Esophagus muscularis mucosa (tissue), 4 donors: ENCODE measurements at places on chromosomes 2 and 18.
A peak's percentile ranks its signal among the peaks of the same experiment; 100 is the strongest.

- peak; percentile 57 for DNase-seq
Measured at GRCh38 chr2:234747032-234747431, 204.8 kb upstream of the SH3BP4 start.

DNA sequence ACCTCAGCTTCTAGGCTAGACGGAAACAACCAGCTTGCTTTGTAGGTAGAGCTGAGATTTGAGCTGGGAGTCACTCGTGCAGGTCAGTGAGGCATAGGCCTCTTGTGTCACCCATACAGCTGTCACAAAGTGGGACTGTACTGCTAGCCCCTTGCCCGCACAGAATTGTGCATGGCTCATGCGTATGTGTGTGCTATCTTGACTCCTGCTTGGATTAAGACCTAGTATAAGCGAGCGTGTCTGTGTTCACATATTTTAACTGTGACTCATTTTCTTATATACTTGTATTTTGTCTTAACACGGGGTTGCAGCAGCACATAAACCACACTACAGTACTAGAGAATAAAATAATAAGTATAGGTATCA is 20.1 kb downstream of the CEP68 start:
- DNase-seq: no peak

DNA sequence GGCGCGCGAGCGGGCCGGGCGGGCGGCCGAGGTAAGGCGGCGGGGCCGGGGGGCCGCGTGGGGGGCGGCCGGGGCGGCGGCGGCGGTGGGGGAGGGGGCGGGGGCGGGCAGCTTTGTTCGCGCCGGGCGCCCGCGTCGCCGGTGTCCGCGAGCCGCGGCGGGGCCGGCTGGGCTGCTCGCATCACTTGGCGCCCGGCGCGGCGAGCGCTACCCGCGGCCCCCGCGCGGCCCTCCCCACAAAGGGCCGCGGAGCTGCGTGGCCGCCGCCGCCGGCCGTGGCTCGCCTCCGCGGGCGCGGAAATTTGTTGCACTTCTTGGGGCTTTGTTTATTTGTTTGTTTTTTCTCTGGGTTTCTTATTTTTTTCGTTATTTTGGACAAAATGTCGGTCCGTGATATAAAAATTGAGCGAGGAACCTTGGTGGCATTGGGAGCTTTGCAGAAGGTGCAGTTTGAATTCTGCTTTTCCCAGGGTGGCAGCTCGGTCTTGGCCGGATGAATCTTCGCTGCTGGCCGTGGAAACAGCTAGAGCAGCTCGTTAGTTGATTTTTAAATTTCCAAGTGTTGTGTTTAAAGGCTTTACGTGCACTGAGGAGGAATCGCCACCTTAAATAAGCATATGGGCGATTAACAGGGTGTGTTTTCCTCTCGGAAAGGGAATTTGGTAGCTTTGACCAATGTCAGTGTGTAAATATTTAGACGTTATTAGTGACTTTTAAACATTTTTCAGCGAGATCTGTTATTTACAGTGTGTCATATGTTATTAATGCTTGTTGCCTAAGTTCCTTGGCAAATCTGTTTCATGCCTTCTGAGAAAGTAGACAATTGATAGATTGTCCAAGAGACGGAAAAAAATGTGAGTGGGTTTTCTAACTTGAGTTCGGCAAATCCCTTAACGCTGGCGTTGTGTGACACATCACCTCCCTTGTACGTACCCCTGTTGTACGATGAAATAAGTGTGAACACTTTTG is 822 bp downstream of the UBE2E3 start:
- no peak for DNase-seq

- no peak for DNase-seq
Measured at GRCh38 chr2:143730953-143731260, 601.7 kb downstream of the ARHGAP15 start.

- DNase-seq: no peak
Measured at GRCh38 chr18:25233528-25234321, 118.2 kb downstream of the ZNF521 start.

DNA sequence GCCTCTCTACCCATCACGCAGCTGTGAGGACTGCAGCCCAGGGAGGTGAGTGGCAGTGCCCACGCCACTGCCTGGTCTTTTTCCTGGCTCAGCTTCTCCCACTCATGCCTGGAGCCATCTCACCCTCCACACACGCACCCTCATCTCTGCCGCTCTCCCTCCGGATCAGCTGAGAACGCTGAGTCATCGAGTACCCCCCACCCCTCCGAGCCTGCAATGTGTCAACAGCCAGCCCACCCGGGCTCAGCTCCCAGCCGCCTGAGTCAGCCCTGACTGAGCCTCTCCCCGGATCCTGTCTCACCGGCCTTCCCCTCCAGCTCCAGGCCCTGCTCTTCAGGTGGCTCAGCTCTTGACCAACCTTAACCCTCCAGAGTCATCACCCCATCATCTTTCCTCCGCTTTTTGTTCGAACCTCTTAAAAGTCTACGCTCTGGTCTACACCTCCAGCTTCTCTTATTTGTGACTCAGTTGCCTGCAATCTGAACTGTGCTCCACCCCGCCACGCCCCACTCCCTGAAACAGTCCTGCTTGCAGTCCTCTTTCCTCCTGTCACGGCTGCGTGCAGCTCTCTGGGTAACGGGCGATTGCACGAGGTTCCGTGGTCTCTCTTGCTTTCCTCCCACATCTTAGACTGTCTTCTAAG is 94.4 kb upstream of the ASAP2 start:
- no peak for DNase-seq

DNA sequence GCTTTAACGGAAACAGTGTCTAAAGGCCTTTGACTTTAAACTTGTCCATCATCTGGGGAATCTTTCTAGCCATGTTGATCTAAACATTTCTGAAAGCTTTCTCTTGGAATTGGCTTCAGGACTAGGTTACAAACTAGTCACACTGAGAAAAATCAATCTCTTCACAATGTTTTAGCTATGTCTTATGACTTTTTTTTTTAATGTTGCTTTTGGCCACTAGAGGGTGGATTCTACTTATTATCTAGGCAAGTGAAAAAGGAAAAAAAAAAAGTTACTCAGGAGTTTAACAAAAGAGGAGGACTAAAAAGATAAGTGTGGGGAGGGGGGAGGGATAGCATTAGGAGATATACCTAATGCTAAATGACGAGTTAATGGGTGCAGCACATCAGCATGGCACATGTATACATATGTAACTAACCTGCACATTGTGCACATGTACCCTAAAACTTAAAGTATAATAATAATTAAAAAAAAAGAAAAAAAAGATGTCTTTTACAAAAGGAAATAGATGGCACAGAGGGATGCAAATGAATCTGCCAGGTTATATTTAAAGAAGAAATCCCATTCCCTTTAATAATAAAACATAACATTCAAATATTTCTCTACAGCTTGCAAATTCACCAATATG is 160.4 kb upstream of the PID1 start:
- no peak for DNase-seq

DNA sequence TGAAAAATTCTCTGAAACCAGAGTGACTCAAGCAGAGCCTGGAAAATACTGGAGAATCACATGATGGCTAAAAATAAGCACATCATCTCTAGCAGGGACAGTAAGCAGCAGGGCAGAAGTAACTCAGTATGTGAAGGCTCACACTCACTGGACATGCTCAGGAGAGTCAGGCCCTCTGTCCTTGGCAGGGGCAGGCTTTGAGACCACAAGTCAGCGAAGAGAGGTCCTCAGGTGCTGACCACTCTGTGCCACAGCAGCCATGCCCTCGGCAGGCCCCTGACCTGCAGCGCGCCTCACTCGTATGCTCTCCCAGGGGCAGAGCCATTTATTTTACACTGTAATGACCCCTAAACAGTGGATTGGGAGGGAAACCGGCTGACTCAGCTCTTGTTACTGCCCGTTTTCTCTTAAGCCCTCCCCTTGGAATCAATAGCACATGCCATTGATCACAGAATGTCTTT is 76.8 kb downstream of the MAPRE2 start:
- no peak for DNase-seq

DNA sequence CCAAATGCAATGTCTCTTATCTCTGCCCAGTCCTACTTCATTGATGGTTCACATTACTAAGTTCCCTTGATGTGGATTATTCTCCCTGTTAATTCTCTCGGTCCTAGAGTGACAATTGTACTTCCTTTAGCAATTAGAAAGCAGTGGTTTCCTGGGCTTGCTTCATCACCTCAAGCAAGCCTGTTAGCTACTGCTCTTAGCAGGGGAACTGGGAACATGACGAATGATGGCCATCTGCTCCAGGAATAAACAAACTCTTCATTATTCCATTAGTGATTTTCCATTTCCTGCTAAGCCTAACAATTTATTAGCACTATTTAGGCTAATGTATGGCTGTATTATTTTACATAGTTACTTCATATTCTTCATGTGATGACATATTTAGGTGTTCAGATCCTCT is 331.8 kb downstream of the MTX2 start:
- no peak for DNase-seq

- DNase-seq: no peak
Measured at GRCh38 chr2:232174662-232175061, 203.9 kb upstream of the ALPP start.

DNA sequence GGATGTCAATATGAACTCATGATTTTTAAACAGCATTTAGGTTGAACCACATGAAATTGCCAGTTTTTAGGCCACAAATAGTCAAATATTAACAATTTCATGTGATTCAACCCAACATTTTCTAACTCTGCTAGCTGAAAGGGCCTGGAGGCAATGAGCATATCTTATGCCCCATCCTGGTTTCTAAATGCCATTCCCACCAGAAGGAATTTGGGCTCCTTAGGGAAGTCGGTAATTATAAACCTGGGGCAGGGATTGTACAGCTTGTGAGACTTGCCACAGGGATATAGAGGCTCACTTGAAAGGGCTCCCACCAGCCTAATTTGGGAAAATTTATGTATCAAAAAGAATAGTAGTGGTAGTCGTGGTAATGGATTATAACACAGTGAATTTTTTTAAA is 178.4 kb upstream of the ALPP start:
- no peak for DNase-seq

DNA sequence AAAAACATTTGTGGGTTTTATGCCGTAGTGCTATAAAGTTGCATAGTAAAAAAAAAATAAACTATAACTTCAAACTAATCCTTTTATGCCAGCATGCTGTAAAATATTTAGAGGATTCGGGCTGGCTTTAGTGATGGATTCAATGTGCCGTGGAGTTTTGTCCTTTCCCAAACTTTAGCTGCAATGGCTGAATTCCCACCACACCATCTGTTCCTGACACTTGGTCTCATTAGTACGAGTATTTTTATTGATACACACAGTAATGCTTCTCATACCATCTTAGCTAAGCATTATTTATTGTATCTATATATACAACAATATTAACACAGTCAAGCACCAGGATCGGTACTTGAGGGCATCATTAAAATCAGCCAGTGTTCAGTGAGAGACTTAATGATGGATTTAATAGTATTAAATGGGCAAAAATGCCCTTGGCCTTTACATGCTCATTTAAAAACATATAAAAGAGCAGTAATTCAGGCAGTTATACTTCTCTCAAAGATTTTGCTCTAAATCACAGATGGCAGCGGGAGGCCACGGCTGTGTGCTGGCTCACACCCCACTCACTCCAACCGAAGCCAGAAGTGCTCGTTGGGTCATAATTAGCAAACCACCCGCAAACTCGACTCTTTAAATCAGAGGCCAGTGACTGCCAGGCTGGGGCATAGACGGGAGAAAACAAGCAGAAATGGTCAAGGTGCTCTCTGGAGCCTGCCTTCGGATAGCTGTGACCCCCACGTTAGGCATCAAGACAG is 297.0 kb upstream of the REV1 start:
- no peak for DNase-seq

- DNase-seq: no peak
Measured at GRCh38 chr2:101405351-101405899, 18.1 kb upstream of the CREG2 start.

GRCh38 chr18:49613641-49614151 is 51.8 kb downstream of the LIPG start:
- DNase-seq: peak; percentile 79

DNA sequence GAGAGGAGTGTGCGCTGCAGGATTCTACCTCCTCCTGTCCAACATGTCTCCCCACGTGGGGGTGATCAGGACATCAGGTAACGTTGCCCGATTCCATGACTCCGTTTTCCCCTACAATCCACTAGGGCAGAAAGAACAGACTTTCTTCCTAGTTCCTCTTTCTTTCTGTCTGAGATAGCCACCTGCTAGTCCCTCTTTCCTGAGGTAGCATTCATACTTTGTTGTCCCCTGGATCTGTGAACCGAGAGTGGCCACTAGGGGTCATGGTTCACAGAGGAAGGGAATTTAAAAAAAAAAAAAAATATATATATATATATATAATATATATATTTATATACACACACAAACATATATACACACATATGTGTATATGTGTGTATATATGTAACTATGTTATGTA is 210.0 kb upstream of the ZNF521 start:
- DNase-seq: no peak

GRCh38 chr18:12747530-12748315 is 44.9 kb downstream of the PSMG2 start:
- DNase-seq: no peak

DNA sequence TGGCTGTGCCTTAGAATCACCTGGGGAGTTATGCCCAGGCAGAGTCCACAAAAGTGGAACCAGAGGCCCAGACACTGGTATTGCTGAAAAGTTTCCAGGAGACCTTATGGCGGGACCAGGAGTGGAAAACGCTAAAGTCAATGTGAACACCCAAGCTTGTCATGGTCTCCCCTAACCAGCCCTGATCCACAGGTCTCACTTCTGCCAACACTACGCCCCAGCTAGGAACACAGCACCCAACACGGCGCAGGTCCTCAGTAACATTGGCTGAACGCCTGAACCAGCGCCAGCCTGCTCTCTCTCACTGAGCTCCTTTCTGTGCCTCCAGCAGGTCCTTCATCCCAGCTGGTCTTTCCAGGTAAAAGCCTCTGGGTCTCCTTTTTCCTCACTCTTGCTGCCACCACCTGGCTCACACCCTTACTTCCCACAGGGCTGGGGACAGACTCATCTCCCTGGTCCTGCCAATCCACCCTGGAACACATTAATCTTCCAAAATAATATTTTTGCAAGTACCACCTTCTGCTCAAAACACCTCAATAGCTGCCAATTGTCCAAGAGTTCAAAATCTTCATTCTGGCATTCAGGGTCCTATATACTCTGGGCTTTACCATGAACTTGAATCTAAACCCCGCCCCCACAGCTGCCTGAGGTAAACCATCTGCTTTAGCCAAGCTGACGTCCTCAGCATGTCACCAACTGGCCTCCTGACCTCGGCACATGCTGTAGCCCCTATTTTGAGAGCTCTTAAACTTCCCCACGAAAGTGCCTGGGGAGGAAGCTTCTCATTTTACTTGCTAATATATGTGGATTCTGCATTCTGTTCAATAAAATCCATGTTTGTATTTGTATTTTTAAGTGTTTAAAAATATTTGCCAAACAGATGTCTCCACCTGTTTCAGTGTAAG is 34.6 kb downstream of the ADCY3 start:
- DNase-seq: no peak

- no peak for DNase-seq
Measured at GRCh38 chr2:53021828-53022227, 745.8 kb upstream of the CHAC2 start.
